ENCODE measurements at places on chromosomes 2 and 18.

GRCh38 chr2:60498127-60498815, 55.2 kb downstream of the BCL11A start:
- no peak for DNase-seq

DNA sequence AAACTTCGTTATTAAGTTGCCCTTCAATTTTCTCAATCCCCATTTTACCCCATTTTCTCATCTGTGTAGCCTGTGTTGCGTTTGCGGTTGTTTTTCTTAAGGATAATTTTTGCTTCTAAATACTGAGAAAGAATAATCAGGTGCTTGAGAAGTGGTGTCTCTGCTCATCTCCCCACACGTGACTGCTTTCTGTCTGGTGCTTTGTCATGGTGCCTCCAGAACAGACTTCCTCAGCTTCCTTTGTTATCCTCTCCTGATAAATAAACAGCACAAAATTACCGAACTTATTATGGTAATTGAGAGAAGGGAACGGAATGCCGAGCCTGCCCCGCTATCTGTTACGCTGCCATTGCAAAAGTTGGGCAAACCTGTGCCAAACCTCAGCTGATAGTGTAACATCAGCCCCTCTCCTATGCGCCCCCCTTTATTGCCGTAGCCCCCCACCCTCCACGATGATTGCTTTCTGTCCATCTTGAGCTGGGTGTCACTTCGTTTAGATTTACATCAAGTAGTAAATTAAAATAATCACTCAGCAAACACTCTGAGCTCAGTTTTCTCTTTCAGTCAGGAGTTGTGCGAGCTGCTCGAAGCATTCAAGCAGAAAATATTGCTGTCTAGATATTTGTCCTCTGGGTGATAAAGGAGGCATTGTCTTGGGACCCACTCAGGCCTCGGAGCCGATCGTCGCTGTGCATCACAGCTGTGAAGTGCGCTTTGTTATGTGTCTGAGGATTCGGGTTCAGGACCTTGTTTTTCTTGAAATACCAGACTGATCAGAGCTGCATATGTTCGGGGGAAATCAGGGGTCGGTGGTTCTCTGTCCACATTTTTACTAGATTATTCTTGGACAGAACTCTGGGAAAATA, 1008.5 kb upstream of the FANCL start:
- DNase-seq = no peak

- no peak for DNase-seq
These were observed 104.3 kb downstream of the KYNU start for GRCh38 chr2:142981756-142982155.

GRCh38 chr2:172394002-172394401, 33.4 kb upstream of the ITGA6 start:
- no peak for DNase-seq

GRCh38 chr2:158725441-158725891, 69.7 kb upstream of the DAPL1 start:
- DNase-seq = no peak

DNA sequence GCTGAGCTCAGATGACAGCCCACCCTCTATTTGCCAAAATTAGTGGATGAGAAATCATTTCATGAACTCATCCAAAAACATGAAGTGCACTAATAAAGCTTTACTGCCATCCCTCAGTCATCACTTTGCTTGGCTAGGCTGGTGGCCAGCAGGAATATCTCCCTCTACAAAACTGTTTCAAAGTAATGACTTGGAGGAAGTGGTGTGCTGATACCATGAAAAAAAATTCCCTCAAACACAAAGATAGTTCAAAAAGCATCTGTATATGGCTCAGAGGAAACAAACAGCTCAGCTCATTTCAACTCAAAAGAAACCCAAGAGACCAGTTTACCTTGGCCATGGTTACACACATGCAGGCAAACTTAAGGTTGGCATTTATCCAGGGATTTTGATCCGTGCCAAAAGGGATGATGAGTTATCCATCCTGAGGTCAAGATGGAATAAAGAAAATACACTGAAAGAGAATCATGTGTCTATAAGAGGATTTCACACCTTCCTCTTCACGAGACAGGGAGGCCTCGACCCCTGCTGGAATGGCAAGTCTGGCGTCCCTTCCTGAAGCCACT, 18.4 kb upstream of the WIPF1 start:
- DNase-seq = no peak

- no peak for DNase-seq
These were observed 130.6 kb downstream of the ZEB2 start for GRCh38 chr2:144389151-144389929.

DNA sequence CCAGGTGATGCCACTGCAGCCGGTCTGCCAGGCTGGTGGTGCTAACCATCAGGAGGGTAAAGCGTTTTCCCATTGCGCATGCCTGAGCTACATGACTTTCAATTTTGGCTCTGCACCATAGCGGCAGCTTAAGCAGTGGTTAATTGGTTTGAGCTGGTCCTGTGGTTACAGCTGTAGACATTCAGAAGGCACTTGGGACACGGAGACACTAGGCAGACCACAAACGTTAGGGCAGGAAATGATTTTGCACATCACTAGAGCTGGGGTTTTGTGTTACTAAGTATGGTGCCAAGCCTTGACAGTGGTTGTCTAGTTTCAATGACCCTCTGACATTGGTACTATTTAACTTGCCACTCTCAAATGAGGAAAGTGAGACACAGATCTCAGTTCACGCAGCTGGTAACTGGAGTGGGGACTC, 28.9 kb upstream of the CNOT11 start:
- DNase-seq = peak; percentile 12

DNA sequence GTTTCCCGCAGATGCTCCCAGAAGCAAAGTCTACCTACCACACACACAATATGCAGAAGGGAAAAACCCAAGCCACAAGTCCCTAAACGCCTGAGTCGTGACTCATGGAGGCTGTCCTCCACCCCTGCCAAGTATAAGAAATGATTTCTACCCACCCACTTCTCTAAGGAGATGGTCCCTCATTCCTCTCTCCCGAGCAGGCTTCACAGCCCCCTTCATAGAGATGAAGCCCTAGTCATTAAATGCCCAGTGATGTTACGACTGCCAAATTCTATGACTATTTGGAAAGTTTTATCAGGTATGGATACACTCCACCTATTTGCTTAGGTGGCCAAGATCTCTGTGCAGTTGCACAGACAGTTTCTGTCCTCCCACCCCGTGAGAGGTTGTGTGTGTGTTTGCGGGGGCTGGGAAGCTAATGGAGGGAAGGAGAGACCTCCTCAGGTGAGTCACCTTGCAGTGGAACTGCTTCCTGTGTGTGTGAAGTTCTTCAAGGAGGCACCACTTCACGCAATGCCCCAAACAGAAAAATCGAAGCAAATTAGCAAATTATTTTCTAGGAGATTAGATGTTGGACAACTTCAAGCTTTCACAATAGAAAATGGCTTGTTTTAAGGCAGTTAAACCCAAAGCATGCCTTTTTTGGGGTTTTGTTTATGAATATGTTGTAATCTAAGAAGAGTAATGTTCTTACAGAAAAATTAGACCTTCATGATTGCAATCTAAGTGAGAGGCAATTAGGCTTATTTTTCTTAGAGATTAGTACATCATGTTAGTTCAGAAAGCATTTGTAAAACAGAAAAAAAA, 175.2 kb downstream of the TGIF1 start:
- no peak for DNase-seq

DNA sequence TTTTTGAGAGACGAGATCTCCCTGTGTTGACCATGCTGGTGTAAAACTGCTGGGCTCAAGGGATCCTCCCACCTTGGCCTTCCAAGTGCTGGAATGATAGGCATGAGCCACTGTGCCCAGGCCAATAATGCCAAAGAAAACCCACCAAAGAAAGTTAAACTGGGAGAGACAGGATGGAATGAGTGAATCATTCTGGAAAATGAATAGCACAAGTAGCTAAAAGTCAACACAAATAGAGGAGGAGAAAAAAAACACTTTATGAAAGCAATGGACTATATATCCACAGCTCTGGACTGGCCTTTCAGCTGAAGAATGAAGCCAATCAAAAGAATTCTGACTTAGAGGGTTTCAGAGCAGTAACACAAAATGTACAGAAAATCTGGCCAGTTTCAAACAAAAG, 23.9 kb downstream of the IAH1 start:
- DNase-seq = no peak

DNA sequence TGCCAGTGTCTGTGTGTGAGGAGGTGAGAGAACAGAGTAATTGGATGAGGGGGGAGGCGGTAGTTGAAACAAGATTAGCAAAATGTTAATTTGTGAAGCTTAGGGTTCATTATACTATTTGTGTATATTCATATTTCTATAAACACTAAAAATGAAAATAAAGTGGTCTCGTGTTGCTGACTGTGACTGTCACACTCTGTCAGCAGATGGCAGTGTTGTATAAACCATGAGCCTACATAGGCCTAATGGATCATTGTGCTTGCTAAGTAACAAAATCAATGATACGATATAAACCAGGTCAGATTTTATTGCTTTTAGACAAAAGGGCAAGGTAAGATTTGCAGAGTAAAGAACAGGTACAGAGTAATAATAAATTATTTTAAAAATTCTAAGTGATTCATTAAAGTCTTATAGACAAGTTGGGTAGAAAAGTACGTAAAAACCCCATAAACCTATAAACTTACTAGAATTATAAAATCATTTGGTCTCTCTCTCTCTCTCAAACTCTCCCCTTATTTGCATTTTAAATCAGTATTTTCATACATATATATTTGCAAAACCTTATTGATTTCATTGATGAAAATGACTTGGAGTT, 182.7 kb downstream of the RPIA start:
- DNase-seq = peak; percentile 17

- no peak for DNase-seq
These were observed 354.7 kb downstream of the NBAS start for GRCh38 chr2:15206419-15206818.

DNA sequence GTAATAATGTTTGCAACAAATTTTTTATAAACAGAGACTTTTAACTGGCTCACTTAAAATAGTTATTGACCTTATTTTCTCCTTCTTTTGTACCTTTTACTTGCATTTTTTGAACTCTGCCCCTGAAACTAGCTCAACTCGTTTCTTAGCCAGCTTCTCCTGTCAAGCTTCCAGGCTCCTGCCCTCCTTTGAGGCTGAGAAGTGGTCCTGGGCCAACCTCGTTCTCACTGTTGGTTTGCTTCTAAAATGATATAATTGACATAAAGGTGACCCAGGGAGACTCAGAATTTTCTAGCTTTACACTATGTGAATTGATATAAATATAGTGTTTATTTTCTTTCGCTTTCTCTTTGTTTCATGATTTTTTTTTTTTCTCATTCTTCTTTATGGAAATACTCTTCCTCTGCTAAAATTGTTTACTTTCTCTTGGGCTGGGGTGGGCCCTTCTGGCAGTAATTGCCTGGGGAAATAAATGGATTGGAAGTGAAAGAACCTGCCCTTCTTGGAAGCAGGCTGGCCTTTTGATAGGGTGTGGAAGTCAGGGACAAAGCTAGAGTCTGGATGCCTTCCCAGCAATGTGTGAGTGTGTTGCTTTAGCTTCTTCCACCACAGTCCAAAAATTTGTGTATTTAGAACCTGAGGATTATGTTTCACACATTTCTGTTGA, 30.7 kb downstream of the GPD2 start:
- no peak for DNase-seq

DNA sequence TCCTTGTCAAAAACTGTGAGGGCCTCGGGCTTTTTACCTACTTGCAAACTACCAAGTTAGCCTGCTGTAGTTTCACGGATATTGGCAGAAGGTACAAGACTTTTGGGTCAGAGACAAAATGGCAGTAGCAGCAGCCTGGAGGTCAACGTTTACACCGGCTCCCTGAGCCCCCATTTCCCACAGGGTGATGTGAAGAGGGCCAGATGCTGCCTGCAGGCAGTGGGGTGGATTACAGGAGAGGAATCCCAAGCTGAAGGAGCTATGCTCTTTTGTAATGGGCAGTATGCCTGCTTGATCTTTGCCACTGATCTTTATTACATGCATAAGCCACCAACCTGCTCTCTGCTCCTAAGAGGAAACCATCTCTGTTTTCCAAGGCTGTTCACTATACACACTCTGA, 29.5 kb upstream of the SP5 start:
- DNase-seq = no peak

DNA sequence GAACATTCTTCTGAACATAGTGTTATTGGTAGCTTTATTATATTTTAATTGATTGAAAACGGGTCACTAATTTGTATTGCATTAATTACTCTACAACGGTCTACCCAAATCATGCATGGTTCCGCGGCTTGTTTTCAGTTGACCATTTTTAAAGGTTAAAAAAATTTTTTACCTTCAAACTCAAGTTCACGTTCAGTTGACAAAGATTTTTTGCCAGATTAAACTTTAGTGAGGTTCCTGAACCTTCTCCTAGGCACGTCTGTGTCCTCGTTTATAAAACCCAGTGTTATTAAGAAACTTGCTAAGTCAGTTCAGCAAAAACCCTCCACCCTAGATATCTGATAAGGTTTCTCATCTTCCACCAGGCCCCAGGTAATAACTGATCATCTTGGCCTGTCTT, 331.2 kb downstream of the ALK start:
- DNase-seq = no peak
